Central memory CD4-positive, alpha-beta T cell (primary cell): ENCODE measurements at places on chromosomes 3 and 15.

DNA sequence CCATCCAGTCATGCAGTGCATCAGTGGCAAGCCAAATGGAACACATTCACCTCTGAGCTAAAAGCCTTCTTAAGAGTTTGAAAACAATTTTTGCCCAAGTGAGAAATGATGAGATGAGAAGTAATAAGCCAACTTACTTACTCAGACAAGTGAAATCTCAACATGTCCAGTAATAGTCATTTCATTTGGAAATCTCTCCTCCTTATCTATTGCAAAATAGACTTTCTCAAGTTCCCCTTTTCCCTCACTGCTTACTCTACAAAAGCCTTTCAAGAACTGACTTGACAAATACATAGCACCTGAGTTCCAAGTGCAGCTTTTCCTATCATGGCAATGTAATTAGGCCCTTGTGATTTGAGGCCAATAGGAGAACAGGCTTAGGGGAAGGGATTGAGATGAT lies 282.3 kb downstream of the SLC9A9 start:
- DNase-seq = no peak

DNA sequence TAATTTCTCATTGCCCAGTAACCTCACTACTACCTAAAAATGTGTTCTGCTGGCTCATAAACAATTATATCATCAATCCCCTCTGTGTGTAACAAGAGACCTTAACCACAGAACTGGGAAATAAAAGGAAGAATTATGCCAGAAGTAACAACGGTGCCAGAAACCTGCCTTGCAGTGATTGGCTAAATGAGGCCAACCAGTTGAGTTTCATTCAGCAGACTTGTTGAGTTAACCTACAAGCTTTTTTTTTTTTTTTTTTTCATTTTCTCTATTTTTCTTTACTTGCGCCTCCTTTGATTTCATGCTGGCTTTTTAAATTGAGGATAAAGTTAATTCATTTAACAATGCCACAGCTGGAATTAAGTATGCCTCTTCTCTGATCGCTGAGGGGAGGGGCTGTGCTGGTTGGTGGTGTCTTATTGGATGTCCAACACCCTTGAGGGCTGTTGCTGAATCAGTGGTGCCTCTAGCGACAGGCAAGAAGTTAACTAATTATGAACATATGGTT lies 30.0 kb upstream of the GMNC start:
- no peak for DNase-seq

DNA sequence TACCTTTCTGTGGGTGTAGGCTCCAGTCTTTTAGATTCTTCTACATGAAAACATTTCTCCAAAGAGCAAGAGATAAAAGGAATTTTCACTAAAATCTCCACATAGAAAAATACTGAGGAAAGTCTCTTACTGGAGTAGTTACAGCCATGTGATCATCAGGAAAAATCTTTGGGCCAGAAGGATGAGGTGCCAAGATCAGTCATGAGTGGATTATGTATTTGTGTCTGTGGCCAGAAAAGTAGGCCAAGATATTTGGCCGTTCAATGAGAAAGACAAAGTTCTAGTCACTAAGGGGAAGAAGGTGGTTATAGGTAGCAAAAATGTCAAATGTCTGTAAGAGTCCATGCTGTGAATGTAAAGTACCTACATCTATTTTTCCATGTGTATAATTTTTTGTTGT lies 339.3 kb downstream of the NSUN3 start:
- no peak for DNase-seq

GRCh38 chr3:48544141-48544540 lies 12.5 kb downstream of the PFKFB4 start:
- DNase-seq = no peak

DNA sequence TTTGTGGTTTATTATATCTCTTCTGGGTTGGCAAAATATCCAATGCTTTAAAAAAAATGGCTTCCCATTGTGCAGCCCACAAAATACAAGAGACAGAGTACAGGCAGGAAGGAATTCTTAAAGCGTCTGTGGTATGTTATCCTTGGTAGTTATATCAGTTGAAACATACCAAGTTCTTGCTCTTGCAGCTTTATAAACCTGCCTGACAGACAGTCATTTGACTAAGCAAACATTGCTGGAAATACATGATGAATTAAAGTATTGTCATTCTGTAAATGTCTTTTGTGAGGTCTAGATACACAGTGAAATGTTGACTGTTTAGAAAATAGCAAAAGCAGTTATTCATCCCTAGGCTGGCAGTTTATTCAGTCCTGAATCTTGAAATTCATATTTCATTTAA lies 44.8 kb upstream of the MAP3K13 start:
- DNase-seq = no peak

DNA sequence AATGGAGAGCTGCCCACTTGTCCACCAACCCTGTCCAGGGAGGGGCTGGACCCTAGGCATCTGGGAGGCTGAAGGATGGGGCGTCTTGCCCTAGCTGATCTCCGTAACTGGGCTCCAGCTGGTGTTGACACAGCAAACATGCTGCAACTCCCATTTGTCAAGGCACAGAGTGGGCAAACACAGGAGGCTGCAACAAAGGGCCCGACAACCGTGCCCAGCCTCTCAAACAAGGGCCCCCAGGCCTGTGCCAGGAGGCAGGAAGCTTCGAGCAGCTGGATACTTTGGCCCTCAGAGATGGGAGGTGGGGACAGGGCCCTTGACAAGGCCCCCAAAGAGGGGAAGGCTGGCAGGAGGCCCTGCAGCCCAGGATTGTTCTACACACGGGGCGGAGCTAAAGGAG lies 64.2 kb upstream of the TMEM115 start:
- DNase-seq = no peak

DNA sequence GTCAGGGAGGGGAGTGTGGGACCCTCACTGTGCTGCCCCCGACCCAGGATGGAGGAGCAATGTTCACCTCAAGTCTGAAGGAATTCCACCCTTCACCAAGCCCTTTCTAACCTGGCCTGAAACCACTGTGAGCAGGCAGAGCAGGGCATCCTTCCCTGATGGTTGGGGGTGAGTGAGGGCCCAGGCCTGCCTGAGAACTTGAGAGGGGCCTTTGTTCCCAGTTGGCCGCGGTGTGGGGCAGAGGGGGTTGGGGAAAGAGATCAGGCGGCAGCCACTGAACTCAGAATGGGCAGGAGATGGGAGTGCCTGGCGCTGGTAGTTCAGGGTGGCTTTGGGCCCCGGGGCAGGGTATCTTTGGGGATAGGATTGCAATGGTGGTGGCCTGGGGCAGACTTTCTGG lies 103.5 kb upstream of the RPL32 start:
- DNase-seq = no peak

DNA sequence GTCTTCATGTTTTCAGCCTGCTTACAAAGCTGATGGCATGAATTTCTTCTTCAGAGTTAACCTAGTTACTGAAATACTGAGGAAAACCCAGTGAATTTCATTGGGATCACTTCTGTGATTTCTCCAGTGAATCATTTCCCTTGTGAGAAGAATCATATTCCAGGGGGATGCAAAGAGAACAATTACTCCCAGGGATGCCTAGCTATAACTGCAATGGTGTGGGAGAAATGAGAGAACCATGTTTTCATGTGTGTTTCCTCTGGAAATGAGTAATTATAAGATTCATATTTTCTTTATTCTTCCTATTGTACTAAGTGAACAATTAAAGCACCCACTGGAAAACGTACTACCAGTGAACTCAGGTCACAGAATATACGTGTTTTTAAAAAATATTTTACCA lies 485.4 kb downstream of the GRM7 start:
- no peak for DNase-seq

DNA sequence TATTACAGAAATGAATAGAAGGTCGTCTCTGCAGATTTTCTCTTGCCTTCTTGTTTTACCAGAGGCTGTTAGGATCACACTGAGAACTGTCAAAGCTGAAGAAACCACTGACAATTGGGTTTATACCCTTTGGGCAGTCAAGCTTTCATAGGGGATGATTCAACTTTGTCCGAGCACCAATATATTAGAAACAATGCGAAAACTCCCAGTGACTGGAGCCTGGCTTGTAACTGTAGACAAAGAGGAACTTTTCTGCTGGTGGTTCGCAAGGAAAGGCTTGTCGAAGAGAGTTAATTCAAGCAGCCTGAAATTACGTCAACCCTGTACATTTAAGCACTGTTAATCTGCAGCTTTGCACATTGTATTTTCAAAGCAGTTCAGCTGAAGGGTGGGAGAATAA lies 193.2 kb upstream of the ZNF385D start:
- no peak for DNase-seq

DNA sequence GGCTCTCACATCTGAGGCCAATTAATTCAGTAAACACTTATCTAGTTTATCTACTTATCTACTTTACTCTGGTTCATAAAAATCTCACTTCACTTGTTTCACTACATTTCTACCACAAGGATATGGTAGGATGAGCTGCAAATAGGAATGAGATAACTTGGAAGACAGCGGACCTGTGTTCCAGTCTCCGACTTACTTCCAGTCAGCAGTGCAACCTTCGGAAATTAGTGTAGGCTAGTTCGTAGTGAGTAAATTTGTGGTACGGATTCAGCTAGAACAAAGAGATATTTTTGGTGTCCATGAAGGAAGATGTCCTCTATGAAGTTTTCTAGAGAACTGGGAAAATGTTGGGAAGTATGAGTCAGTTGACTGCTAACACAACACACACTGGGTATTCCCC lies 66.3 kb downstream of the TPRG1 start:
- DNase-seq = no peak

GRCh38 chr3:114402838-114403237 lies 109.0 kb downstream of the TIGIT start:
- no peak for DNase-seq

GRCh38 chr3:142276781-142277180 lies 51.4 kb upstream of the GK5 start:
- no peak for DNase-seq

GRCh38 chr15:64847016-64847415 lies 5.3 kb downstream of the PLEKHO2 start:
- no peak for DNase-seq

DNA sequence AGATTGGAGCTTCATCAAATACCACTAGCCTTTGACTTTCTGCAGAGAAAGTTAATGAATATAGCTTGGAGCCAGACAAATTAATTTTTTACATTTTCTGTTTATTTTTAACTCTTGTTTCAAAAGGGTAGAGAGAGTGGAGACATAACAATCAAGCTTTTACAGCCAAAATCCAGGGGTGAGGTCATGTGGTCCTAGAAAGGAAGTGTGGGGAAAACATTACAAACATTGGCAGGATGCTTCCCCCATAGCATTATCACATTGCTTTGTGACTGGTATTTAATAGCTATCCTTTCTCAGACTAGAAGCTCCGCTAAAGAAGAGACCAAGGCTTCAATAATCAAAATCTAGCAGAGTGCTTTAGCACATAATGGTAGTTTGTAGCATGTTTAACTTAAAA lies 46.4 kb upstream of the PHLDB2 start:
- DNase-seq = no peak

DNA sequence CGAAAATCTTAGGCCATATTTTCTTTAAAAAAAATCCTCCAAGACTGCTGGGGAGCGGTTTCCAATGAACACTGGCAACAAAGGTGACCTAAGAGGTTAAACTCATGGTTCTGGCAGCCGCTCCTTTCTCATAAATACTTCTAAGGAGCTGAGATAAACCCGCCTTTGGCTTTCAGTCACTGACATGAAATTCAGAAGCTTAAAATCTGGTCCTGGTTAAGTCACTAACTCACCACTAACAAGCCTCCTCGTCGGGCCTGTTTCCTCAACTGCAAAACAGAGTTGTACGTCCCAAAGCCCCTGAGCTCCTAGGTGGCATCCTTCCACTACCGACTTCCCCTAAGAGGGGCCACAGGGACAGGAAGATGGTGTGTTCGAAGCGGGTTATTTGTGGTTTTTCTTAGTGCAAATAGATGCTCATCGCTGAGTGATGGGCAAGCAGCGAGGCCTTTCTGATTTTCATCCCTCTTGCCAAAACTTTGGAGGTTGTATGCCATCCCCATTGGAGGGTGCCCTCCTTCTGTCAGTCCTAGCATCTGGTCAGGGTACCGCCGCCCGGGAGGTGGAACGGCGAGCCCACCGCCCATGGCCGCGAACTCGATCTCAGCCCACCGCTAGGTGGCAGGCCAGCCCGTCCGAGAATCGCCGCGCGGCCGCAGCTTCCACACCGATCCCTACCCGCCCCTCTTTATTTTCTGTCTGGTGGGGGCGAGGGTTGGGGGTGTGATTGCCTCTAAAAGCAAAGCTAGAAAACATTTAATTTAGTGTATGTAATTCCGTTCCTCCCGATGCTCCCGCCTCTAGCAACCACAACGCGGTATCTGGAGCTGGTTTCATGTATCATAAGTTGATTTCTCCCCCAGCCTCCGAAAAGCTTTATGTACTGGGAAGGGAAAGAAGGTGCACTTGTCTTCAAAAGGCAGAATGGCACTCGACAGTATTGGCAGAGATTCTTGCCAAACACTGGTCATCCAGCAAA lies 4.6 kb downstream of the BCL6 start:
- peak; percentile 56 for DNase-seq

GRCh38 chr15:59197454-59197853 lies 9.2 kb upstream of the LDHAL6B start:
- DNase-seq = no peak

DNA sequence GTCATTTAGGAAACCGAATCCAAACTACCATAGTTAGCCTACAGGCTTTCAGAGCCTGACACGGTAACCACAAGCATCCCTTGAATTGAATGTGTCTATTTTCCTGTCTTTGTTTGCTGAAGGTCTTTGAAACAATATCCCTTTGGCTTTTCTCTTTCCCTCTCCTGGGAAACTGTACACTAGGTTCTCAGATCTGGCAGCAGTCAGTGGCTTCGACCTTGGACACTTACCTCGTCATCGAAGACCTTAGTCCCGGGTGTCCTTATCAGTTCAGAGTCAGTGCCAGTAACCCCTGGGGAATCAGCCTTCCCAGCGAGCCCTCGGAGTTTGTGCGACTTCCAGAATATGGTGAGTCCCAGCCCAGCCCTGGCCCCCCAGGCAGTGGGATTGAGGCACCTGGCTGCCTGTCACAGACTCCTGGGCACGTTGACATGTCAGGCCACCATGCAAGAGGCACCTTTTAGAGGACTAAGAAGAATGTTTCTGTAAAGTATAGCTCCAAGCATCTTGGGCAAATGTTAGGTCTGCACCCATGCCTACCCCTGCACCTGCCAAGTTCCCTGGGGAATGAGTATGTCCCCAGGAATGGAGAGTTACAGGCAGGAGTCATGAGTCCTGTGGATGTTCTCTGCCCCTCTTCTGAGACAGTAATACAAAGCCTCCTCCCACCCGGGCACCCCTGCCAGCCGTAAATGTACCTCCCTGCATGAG lies 30.4 kb upstream of the UMPS start:
- no peak for DNase-seq

- DNase-seq = no peak
Observed at GRCh38 chr3:13507570-13508339, 27.6 kb downstream of the HDAC11 start.

DNA sequence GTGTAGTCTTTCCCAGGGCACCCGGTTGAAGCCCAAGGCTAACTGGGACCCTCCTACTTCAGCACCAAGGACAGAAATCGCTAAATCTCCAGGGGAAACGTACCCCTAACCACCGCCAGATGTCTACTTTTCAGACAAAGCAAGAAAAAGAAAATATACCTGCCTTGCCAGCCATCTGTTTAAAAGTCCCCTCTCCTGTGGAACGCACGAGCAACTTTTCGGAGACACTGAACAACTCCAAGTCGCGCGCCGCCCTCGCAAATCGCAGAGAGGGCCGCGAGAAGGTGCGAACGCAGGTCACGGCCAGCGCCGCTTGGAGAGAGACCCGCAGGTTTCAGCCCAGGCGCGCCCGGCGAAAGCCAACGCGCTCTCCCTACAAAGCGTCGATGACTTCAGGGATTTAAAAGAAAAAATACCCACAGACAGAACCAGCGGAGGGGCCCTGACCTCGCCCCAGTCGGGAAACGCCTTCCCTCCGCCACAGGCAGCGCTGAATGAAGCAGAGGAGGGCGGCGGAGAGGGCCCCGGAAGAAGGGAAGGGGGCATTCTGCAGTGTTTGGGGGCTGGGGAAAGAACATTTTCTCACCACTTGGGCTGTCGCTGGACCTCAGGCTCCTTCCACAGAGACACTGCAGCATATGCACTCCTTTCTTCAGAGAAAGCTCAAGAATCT lies 213.1 kb downstream of the FGF12 start:
- DNase-seq = no peak
